ENCODE measurements at places on chromosomes 12 and 14. TPM values are rescaled to one million over a fixed set of nuclear protein-coding genes. Genes with fewer than 3 reads are reported as not detected.

DNA sequence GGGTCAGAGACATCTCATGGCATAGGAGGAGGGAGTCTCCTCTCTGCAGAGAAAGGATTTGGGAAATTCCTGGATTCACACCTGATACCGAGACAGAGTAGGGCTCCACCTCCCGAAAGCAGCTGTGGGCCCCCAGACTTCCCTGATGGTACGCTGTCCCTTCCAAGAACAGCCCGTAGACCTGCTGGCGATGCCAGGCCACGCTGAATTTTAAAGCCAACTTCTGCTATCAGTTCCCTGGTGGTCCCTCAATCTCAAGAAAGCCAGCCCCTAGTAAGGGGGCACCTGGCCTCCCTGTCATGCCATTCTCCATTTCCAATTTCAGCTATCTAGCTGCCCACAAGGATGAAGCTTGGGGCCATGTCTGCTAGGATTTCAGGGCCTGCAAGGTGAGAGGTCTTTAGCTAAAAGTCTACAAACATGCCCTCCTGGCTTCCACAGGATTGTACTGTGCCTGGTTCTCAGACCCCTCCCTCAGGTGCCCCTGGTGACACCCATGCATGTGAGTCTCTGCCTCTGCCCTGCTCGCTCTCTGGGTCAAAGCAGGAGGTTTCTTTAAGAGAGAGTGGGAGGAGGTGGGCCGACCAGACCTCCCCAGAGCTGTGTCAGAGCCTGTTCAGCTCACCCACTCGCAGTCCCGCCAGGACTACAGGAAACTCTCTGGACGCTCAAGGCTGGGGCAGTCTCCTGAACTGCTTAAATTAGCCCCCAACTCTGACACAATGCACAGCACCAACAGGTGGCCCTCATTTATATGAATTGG, 30.5 kb downstream of the ANO2 start:
- DNase-seq = no peak

DNA sequence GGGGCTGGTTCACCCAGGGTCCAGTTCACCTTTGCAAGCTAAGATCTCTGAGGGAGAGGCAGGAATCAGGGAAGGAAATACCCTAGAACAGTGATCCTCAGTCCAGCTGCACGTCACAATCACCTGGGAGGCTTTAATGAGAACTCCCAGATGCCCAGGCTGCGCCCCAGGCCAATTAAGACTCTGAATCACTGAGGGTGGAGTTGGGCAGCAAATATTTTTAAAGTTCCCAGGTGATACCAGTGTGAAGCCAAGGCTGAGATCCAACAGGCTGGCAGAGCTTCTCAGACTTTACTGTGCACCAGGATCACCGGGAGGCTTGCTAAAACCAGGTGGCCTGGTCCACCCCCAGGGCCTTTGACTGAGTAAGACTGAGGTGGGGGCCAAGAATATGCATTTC, 23.8 kb downstream of the MYL2 start:
- DNase-seq = no peak

BRF1 gene
- polyA plus RNA-seq = 14.2 TPM

ANKS1B gene
- 1.2 TPM for polyA plus RNA-seq

MUCL1 gene
- 84.1 TPM for polyA plus RNA-seq

All from lung (tissue), 17 donors.